ENCODE measurements at places on chromosomes 3 and 15.

- DNase-seq, result no peak
Observed at GRCh38 chr3:146390957-146391356, 78.4 kb downstream of the PLSCR2 start.

DNA sequence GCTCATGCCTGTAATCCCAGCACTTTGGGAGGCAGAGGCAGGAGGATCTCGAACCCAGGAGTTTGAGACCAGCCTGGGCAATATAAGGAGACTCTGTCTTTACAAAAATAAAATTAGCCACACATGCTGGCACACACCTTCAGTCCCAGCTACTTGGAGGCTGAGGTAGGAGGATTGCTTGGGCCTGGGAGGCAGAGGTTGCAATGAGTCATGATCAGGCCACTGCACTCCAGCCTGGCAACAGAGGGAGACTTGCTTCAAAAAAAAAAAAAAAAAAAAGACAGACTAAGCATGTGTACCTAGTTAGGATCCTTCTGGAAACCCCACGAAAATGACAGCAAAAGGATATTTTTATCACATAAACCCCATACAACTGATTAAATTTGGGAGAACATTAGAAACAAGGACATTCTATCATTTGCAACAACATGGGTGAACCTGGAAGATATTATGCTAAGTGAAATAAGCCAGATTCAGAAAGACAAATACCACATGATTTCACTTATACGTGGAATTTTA is 44.9 kb downstream of the METTL6 start:
- no peak for DNase-seq

DNA sequence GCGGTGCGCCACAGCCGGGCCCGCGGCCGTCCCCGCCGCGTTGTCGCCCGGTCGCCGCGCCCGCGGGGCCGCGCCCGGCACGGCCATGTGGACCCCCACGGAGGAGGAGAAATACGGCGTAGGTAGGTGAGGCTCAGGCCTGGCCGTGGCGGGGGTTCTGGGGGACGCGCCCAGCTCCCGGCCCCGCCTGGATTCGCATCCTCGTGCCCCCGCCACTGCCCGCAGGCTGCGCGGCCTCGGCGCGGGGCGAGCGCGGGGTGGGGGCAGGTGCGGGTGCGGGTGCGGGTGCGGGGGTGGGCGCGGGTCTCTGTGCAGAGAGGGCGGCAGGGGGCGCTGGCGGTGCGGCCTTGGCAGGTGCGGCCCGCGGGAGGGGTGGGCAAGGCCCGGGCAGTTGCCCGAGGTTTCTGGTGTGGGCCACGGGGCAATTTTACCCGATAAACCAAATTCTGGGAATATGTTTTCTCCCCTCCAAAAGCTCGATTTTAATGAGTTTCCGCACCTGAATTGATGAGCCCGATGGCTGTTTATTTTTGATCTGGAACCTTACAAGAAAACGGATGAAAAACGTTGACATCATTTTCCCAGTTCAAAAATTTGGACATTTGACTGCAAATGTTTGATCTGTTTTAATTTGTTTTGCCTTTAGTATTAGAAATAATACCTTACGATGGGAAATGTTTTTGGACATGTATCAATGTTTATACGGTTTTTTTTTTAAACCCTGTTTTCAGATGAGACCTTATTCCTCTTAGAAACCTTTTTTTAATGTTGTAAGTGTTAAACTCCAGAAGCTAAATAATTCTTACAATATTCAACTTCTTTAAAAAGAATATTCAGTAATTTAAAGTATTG is 678 bp downstream of the DOCK3 start:
- no peak for DNase-seq

GRCh38 chr3:25064681-25065080 is 363.4 kb upstream of the RARB start:
- no peak for DNase-seq

DNA sequence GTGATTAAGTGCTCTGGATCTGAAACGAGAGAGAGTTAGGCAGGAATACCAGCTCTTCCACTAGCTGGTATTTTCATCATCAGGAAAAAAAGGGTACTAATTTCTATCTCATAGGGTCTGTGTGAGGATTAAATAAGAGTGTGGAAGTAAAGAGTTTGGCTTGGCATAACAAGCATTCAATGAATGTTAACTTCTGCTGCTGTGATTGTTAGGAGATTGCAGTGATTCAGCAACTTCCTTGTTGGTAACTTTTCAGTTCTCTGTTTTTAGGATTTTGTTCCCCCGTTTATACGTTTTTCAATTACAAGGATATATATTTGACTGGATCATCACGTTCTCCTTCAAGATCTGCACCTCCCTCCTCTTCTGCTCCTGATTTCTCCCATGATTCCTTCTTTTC is 65.9 kb upstream of the MYO5C start:
- DNase-seq, result no peak

GRCh38 chr3:126477061-126477380 is 1.3 kb upstream of the ZXDC start:
- no peak for DNase-seq

DNA sequence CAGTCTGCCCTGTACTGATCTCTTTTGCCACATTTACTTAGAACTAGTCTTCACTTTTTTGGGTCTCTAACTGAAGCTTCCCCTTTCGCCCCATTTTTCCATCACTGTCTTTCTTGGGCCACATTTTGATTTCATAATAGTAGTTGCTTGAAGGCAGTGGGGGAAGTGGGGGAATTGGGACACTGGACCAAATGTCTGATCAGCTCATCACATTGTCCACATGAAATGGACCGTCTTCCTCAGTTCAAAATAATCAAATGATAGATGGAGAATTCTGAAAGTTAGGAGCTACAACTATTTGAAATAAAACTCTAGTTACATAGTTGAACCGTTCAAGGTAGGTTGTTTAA is 747 bp downstream of the PDCD6IP start:
- no peak for DNase-seq

GRCh38 chr3:170712798-170713197 is 126.9 kb upstream of the SLC7A14 start:
- no peak for DNase-seq

DNA sequence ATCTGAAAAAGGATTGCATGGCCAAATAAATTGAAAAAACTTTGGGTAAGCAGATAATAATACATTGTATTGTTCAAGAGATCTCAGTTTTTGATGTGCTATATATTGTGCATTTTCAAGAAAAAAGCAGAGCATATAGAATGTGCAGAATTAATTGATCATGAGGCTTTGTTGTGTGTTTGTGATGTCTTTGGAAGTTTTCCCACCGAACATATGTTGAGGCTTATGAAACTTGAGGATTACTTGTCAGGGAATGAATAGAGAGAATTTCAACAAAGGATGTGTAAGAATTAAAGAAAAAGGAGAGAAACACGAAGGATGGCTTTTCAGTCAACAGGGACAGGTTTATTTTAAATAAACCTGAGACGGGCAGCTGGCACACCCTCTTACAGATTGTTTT is 232.5 kb upstream of the POU1F1 start:
- DNase-seq, result no peak

DNA sequence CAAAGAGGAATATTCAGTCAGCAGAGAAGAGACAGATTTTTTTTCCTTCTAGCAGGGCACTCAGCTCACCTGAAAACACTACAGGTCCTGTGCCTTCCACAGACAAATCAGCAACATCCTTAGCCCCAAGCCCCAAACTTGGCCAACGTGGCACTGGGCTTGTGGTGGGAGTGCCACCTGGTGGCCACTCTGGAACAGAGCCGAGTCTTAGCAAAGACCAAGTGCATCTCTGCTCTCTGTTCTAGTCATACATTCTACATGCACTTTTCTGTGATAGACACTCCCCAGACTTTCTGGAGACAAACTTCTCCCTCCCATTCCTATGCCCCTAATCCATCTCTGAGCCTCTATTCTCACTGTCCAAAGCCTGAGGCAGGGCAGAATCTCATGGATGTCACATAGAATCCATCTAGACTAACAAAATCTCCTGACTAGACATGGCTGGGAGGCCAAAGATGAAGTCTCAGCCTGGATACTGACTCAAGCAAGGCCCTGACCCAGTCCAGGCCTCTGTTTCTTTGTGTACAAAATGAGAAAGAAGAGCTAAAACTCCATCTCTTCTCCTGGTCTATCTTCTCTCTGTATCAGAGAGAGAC is 5.1 kb upstream of the SEMA7A start:
- no peak for DNase-seq

DNA sequence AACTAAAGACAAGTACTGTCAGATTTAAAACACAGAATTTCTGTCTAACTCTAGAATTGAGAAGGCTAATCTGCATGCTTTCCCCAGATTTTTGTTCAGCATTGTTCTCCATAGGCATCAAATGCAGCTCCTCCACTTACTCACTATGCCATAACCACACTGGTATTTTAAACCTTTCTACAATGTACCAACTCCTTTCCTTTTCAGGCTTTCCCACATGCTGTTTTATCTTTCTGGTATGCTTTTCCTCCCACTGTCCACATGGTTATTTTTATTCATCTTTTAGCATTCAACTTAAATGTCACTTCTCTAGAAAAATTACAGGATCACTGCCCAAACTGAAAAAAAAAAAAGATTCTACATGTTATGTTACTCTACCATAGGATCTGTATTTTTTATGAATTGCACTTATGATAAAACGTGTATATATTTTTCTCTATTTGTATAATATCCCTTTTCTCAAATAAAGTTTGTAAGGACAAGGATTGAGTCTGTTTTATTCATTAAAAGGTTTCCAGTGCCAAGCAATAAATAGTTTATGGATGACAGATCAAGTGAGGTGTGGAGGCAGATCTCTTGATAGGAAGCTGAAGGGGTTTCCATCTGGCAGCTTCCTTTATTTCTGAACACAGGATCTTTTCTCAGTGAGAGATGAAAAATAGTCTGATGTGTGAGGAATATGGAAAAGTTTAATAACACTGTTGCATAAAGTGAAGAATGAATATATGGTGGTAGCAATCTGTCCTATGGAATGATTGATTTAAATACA is 1064.5 kb downstream of the ZPLD1 start:
- DNase-seq, result no peak

DNA sequence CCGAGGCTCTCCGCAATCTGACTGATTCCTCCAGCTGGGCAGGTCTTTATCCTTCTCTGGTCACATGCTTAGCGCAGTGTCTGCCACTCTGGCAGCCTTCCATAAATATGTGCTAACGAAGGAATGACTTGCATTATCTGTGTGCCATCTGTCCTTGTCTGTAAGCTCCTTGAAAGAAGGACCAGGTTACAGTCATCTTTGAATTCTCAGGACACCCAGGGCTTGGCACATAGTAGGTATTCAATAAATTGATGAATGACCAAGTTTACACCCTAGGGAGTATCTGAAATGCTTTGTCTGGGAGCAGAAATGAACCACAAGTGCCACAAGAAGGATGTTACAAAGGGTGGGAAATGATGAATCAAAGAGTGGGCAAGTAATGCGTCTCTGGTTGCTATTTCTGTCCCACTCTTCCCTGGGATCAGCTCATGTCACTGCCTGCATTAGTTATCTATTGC is 16.5 kb upstream of the FAM3D start:
- DNase-seq, result no peak

DNA sequence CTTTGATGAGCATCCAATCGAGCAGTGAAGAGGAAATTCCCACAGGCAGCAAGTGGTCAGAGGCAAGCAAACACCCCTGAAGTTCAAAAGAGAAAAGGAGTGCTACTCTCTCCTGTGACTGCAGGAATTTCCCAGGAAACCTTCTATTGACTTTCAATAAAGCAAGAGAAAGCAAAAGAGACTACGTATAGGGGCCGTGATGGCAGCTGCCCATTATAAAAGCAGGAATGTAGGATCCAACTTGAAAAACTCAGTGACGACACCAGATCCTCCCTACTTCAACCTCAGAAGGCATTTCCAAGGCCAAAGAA is 53.1 kb upstream of the IP6K2 start:
- DNase-seq, result no peak

DNA sequence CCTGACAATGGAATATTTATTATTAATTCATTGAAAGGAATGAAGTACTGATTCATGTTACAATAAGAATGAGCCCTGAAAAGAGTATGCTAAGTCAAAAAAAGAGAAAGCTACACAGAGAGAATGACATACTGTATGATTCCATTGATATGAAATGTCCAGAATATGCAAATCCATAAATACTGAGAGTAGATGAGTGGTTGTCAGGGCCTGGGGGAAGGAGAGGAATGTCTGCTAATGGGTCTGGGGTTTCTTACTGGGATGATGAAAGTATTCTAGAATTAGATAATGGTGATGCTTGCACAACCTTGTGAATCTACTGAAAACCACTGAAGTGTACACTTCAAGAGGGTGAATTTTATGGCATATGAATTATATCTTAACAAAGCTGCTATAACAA is 79.9 kb upstream of the HACD2 start:
- DNase-seq, result no peak

DNA sequence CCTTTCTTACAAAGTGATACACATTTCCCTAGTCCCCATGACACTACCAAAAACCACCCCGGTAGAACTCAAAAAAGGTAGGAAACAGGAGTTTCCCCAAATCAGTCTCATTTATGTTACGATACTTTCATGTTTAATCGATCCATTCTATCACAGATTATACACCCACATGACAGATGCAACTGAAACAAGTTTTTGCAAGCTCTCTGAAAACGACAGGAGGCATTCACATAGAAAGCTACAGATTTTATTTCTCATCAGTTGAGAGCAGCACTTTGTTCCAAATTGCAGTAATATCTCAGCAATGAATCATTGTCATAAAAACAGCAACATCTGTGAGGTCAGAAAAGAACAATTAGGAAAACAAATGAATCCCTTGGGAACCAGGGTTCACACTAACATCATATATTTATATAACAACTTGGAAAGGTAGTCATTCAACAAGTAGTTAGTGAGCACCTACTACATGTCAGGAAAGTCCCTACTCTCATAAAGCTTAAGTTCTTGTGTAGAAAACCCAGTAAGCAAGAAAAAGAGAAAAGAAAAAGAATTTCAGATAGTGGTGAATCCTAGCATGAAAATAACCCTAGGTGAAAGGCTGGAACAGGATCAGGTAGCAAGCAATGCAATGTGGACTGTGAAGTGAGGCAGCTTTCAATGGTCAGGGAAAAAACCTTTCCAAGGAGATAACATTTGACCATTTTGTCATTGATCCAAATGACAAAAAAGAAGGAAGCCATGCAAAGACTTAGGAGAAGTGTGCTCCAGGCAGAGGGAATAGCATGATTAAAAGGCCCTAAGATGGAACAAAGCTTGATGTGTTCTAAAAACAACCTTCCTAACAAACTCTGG is 8.3 kb downstream of the PLD1 start:
- no peak for DNase-seq

GRCh38 chr3:62529230-62529629 is 155.9 kb upstream of the FEZF2 start:
- no peak for DNase-seq

- DNase-seq, result no peak
Observed at GRCh38 chr3:65666448-65667091, 372.1 kb downstream of the MAGI1 start.

DNA sequence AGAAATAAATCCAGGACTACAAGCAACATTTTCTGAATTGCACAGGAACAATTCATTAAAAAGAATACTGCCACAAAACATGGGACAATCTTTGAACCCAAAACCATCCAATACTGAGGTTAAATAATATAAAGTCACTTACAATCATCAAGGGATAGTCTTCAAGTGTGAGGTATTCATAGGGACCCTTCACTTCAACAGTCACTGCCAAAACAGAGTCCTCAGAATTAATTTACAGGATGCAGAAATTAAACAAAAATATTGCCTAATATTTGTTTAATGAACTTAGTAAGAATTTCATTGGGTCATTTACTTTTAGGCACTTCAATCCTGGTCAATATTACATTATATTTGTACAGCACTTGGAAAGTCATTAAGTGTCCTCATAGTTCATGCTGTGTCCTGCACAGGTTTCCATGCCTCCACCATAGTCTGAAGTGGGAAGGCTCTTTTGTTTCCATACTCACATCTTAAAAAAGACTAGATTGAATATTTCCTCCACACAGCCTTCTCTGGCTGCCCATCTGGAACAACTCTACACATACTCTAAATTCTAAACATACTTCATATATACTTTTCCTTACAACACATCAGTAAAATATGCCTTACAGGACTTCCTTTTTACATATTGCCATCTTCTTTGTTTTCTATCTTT is 31.6 kb upstream of the VPS39 start:
- DNase-seq, result no peak

Data from cortex of kidney (tissue), 1 donor.